ENCODE measurements at places on chromosomes 4 and X.

DNA sequence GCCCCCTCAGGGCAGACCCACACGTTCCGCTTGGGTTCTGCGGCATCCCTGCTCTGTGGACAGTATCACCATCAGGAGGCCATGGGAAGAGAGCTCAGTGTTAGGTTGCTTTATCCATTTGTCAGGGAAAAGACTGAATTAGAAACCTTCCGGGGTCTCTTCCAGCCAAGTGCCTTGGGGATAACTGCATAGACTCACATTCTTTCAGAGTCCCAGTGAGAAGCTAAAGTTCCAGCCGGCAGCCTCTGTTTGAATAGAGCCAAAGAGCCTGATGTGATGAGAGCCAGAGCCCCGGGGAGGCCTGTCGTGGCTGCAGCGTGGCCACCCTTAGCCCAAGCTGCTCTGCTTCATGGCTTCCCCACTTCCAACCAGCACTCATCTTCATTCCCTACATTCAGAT lies 85.2 kb downstream of the FHDC1 start:
- DNase-seq = no peak

DNA sequence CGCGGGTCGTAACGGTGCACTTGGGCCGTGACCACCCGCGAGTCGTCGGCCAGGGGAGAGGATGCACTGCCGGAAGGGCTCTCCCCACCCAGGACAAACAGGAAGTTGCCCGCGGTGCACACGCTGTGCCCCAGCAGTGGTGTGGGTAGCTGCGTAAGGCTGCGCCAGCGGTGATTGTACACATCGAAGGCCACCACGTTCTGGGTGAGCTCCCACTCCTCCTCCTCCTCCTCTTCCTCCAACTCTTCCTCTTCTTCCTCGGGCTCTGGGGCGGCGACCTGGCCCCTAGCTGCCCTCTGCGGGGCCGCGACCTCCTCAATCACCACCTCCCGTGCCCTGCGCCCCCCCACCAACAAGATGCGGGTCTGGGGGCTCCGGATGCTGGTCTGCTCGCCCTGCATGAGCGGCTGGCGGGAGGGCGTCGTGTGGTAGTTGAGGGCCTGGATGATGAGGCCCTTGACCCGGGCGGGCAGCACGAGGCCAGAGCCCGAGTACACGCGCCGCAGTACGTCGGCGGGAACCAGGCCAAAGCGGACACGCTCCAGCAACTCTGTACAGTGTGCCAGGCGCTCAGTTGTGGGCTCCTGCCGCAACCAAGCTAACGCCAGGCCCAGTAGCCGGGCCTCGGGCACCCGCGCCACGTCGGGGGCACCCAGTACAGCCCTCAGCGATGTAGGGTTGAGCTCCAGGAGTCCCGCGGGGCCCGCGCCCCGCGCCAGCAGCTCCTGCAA lies 1.4 kb downstream of the KLHL34 start:
- no peak for DNase-seq

DNA sequence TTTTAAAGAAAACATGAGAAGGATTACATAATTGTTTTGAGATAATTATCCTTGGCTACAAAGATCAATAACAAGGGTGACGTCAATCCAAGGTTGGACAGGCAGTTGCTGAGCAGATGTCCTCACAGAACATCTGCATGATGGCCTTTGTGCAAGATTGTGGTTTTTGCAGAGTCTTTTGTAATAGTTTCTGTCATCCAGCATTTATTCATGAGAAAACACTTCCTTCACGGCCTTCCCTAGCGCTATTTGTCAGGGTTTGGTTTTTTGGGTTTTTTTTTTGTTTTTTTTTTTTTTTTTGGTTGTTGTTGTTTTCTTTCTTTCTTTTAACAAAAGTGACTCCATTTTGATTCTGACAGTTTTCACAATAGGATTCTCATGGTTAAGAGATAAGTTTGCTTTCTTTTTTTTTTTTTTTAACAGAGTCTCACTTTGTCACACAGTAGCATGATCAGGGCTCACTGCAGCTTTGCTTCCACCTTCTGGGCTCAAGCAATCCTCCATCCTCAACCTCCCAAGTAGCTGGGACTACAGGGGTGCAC lies 31.5 kb upstream of the ELF2 start:
- DNase-seq = no peak

- no peak for DNase-seq
Measured at GRCh38 chr4:162921178-162921785, 245.4 kb downstream of the NAF1 start.

DNA sequence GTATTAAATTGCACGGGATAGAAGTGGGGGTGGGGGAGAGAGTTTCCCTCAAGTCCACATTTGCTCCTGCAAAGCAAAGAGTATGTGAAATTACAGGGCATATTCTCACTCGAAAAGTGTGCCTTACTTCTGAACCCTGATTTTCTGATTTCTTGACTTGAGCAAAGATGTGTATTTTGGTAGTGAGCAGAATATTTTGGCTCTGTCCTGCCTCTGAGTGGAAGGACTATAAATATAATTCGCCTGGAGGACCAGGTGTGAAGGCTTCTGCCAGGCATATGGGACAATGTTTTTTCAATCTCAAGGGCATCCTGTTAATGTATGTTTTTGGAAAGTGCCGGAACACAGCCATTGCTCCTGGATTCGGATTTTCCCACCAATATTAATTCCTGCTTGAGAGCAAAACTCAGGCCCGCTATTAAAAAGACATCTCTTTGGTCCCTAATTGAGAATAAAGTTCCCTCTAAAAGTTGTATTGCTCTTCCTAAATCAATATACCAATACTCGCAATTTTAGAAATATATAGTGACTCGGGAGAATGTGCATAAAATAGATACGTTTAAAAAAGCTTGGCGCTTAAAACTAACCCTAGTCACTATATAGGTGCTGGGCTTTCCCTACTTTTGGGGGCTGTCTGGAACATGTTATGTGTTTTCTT lies 15.3 kb upstream of the PITX2 start:
- no peak for DNase-seq

- no peak for DNase-seq
Measured at GRCh38 chr4:86302830-86303229, 57.0 kb downstream of the MAPK10 start.

GRCh38 chrX:95145848-95146490 lies 1472.0 kb downstream of the FAM133A start:
- no peak for DNase-seq

DNA sequence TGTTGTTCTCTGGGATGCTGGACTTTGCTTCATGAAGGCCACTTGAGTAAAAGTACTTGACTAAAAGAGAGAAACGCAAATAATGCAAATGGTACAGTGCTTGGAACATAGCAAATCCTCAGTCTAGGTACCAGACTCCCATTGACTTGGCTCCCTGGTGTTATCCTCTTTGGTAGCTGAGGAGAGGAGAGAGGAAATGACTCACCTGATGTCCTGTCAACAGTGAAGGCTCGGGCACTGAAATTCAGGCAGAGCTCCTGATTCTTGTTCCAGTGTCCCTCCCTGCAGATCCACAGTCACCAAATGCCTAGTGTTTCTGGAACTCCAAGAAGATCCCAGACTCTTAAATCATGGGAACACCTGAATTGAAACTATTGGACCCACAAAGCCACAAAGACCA lies 22.5 kb upstream of the TCEAL4 start:
- DNase-seq = no peak

DNA sequence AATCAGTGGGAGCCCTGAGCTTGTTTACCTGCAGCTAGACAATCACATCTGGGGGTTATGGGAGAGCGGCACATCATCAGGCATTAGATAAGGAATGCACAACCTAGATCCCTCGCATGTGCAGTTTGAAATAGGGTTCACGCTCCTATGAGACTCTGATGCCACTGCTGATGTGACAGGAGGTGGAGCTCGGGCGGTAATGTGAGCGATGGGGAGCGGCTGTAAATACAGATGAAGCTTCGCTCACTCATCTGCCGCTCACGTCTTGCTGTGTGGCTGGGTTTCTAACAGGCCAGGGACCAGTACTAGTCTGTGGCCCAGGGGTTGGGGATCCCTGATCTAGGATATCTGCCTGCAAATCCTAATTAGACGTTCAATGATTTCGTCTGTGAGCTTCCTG lies 90.3 kb downstream of the CRMP1 start:
- DNase-seq = no peak

DNA sequence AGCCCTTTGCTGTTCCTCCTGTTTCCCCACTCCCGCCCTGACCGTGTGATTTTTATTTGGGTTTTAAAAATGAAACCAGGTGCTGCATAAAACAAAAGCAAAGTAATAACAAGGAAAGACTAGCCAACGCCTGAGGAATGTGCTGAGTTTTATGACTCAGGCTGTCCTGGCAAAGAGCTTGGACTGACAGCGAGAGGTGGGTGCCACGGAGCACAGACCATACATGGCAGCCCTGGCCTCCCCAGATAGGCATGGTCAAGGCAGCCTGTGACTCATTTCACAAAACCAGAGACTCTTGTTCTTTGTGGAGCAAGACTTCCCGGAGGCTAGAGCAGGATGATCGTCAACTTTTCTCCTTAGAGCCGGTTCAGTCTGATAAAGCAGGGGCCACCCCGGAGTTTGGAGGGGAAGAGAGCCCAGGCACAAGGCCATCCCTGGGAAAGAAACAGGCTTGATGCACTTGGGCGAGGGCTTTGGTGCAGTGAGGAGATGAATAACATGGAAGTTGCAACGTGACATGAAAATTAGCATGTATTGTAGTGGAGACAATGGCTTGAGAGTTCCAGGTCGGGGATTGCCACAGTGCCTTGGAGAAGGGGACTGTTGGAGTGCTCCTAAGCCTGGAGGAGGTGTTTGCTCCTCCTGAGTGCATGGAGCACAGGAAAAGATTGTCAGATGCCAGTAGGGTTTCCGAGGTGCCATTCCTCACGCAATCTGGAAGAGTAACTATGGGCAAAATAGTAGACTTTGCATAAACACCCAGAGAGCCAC lies 54.8 kb downstream of the C4orf51 start:
- DNase-seq = peak; percentile 95

DNA sequence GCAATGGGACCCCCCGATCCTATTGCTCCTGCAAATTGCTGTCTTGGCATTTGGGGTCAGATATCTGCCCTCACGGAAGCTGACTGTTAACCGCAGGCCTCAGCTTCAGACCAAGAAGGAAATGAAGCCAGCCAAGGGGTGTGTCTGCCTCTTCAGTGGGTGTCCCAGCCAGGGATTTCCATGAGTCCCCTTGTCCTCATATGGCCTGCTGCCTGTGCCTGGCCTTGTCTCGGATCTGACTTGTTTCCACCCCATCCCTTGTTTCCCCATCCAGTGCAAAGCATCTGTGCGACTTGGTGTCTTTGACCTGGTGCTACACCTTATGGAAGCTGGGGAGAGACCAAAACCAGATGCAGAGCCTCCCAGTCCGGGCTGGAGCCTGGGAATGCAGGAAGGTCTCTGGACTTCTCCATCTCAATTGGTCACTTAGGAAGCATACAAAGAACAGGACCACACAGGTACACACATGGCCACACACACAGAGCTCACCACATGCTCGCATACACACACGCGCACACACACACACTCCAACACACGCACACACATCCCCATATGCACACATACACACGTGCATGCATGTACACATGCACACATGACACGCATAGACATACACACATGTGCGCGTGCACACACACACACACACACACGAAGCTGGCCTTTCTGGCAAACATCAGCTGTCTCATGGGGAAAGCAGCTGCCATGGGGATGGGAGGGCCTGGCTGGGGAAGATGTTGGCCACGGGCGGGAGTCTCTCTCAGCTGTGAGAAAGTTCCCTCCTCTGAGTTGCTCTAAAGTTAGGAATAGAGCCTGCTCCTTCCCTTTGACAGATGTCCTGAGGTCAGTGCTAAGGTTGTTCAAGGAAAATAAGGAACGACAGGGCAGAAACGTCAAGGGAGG lies 65.5 kb downstream of the CRMP1 start:
- no peak for DNase-seq

DNA sequence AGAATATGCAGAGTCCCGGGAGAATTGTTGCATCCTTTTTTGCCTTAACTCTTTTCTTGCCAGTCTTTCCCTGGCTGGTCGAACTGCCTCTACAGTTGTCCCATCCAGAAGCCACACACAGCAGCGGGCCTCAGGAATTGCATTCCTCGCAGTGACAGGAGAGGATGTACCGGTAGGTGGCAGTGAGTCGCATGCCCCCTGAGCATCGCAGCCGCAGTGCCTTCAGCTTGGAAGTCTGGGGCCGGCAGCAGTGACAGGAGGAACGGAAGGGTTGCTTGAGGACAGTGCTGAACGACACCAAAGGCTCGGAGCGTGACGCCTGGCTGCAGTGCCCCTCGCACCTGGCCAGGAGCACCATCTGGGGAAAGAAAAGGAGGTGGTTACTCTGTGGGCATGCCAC lies 23.5 kb downstream of the NDP start:
- DNase-seq = no peak

DNA sequence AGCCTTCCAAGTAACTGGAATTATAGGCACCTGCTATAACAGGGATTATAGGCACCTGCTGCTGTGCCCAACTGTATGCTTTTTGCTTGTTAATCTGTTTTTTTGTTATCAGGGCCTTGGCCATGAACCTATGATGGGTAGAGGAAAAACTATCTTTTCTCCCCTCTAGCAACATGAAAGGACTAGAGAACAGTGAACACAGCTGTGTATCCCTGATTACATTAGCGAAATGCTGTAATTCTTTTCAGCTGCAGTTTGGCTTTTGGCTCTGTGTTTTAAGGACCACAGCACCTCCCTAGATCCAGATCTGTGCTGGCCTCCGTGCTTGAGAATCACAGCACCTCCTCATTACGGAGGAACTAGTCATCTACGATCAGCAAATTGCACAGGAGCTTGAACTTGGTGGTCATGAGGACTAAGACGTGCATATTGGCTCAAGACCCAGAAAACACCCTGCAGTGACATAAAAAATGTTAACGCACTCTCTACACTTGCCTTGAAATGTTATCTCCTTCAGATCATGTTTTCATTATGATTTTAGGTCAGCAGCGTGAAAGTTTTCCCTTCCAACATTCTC lies 57.7 kb upstream of the S100G start:
- DNase-seq = no peak

DNA sequence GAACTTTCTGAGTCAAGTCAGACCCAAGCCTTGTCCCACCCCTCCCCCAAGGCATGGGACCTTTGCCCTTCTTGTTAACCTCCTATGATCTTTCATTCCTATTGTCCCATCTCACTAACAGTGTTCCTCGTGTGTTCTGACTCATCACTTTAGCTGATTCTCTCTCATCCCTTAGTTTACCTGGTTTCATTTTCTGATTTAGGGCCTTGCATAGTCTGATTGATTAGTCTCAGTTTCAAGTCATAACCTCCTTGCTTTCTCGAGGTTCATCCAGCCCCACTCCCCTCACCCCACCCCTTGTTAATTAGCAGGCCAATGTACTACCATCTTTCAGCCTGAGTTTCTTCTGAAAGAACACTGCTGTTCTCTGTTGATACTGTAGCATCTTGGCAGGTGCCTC lies 517.4 kb downstream of the RPA4 start:
- no peak for DNase-seq

- DNase-seq = no peak
Measured at GRCh38 chr4:114537352-114537751, 61.3 kb upstream of the UGT8 start.

DNA sequence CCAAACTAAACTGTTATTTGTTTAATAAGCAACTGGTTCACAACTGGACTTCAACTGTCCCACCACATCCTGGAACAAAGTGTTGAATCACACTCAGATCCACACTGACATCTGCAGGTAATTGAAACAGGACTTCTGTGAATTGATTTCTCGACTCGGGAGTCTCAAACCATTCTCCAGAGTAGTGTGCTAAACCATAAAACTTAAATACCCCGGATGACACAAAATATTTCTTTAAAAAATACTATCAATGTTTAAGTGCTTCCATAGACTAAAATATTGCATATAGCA lies 95.4 kb upstream of the PLAC1 start:
- peak; percentile 3 for DNase-seq

GRCh38 chr4:99219479-99219878 lies 433 bp upstream of the ADH6 start:
- DNase-seq = no peak

GRCh38 chr4:96739101-96739500 lies 899.2 kb downstream of the PDHA2 start:
- no peak for DNase-seq

- peak; percentile 21 for DNase-seq
Measured at GRCh38 chr4:89929425-89930159, 34.9 kb downstream of the MMRN1 start.
